ENCODE measurements at places on chromosomes 7 and 10.

GRCh38 chr7:11228515-11228914 lies 254.8 kb downstream of the PHF14 start:
- DNase-seq, result no peak

DNA sequence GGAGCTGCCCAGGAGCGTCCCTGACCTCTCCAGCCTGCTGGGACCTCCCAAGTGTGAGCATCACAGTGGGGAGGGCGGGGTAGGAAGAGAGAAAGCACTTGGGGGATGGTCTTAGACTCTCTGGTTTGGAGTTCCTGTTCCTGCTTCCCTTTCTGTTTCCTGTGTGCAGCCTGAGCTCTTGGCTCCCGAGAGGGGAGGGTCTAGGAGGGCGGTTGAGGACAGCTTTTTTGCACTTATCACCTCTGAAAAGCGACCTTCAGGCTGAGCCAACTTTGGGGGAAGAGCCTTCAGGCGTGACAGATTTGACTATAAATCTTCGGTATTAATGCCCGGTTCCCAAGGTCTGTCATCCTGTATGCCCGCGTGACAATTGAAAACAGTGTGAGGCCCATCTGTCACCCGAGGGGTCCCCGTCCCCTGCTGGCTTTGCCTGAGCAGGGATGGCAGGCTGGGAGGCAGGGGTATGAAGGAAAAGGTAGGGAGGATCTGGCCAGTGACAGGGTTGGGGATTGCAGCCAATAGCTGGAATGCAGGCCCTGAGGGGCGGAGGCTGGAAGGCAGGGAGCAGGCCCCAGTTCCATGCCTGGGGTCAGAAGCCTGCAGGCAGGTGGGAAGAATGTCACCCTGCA lies 78.6 kb downstream of the CDH23 start:
- DNase-seq, result no peak

DNA sequence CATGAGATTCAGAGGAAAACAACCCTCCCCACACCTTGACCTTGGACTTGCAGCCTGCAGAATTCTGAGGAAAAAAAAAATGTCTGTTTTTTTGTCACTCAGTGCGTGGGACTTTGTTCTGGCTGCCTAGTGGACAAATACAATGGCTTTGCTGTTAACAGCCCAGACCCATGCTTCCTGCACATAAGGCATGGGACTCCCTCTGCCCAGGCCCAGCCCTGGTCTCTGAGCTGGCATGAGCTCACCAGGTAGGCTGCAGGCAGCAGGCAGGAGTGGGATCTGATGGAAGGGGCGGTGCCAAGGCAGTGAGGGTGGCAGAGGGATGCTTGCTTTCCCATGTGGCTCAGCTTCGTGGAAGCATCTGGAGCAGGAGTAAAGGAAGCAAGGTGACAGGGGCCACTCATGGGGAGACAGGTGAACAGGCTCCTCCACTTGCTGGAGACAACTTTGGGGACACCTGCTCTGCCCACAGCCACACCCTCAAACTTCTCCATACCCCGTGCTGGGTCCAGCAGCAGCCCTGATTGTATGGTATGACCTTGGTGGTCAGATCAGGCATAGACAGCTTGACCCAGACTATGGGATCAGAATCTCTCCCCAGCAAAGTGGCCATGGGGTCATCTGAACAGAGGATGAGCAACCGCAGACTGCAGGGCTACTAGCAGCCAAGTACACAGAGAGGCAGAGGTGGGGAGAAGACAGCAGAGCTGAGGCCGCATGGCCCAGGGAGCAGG lies 27.0 kb downstream of the ANXA8 start:
- no peak for DNase-seq

DNA sequence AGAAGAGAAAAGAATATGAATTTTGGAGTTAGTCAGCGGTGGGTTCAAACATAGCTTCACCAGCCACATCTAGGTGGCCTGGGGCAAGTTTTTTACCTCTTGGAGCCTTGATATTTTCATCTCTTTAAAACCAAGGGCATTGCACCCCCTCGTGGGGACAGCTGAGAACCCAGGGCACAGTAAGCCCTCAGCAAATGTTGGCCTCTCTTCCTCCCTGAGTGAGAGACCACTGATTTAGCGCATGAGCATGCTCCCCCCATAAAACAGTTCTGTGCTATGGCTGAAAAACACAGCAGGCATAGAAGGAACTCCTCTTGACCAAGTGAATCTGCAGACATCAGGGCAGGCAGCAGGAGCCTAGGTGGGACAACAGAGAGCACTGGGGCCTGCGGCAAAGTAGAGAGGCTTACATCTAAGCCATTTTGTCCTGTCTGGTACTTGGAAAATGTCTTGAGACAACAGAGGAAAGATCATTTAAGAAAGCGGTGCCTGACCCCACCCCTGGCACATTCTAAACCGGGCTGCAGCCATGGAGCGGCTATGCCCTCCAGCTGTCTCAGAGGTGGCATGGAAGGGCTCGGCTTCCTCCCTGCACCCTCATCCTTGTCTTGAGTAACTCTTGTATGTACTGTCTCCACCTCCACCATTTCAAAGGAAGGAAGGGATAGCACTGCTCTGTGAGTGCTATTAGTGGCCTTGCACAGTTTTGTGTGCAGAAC lies 94.7 kb downstream of the ARHGAP22 start:
- no peak for DNase-seq

DNA sequence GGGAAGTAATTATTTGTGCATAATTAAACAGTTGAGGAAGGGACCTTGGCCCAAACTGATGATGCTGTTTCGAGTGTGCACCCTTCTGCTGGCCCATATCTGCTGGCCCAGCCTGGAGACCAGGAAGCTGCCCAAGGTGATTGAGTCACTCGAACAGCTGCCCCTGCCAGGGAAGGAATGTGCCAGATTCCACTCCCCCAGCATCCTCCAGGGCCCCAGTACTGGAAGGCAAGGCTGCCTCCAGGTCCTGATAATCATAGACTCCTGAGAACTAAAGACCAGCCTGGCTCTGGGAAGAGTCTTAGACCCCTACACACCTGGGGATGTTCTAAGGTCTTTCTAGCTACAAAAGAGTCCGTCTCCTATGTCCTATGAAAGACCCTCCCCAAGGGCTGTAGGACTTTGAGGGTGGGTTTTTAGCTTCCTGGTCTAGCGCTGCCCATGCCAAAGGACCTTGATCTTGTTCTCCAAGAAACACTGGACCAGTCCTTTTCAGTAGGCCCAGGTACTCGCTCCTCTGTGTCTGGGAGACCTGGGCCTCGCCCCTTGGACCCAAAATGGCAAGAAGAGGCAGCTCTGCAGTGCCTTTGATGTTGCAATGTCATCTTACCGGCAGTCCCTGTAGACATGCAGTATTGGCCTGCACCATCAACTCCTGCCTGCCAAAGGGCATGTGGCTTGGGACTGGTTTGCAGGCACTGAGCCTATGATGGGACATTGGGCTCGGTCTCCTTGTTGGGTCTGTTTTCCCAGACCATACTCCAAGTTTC lies 103.2 kb upstream of the GPR26 start:
- DNase-seq, result no peak
